RWPE2 (cell line): ENCODE measurements at places on chromosomes 7 and 10.

DNA sequence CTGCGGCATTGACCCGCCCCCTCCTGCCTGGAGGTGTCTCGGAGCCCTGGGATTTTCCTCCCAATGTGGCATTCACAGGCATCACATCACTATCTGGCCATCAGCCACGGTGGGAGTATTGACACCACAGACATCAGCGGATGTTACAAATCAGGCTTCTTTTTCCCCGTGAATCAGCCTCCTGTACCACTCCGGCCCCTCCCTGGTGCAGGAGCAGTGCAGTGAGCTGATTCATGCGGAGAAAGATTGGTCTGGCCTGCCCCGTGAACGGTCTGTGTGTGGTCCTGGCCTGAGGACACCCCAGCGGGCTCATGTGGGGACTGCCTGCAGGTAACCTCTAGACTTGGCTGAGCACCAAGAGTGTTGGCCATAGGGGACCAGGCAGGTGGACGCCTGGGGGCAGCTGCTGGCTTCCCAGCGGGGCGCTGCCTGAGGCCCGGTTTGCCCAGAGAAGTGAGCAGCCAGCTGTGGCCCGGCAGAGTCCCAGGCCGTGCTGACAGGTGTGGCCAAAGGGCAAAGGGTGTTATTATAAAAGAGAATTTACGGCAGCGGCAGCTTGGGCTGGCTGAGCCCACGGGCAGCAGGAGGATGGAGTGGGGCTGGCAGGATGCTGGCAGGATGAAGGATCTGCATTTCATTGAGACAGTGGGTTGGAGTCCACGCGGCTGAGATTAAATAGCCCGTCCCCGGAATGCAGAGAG lies 32.1 kb upstream of the GNA12 start:
- DNase-seq: peak; percentile 84

GRCh38 chr10:93309062-93309461 lies 173.1 kb downstream of the MYOF start:
- DNase-seq: no peak

- DNase-seq: no peak
These were observed 417.7 kb upstream of the CELF2 start for GRCh38 chr10:10600004-10600403.

GRCh38 chr7:24690251-24690650 lies 67.0 kb downstream of the GSDME start:
- DNase-seq: no peak

GRCh38 chr7:143300959-143301935 lies 13.1 kb downstream of the CASP2 start:
- DNase-seq: no peak

- DNase-seq: no peak
These were observed 107.0 kb upstream of the AKR1E2 start for GRCh38 chr10:4719036-4719435.

DNA sequence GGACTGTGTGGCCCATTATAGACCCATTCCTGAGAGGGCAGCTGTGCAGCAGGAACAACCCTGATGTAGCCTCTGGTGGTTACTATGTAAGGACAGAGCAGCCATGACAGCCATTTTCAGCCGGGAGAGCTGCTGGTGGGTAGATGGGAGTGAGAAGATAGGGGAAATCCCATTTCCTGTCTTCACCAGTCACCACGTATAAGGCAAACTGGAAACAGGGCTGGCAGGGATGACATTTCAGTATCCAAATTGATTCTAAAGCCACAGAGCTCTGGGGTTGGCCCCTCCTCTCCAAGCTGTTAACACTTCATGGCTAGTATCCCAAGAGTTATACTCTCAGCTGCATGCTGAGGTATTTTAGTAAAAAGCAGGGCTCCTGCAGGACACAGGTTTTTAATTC lies 15.2 kb upstream of the FZD1 start:
- no peak for DNase-seq
